NCI-H748 treated with DMSO at 0.1 percent for 48 hours (cell line): ENCODE measurements at places on chromosomes 6 and 20.

GRCh38 chr6:129346964-129347363 lies 363.0 kb downstream of the ARHGAP18 start:
- DNase-seq: no peak

GRCh38 chr6:142155895-142156757 lies 9.1 kb downstream of the VTA1 start:
- peak; percentile 29 for DNase-seq

DNA sequence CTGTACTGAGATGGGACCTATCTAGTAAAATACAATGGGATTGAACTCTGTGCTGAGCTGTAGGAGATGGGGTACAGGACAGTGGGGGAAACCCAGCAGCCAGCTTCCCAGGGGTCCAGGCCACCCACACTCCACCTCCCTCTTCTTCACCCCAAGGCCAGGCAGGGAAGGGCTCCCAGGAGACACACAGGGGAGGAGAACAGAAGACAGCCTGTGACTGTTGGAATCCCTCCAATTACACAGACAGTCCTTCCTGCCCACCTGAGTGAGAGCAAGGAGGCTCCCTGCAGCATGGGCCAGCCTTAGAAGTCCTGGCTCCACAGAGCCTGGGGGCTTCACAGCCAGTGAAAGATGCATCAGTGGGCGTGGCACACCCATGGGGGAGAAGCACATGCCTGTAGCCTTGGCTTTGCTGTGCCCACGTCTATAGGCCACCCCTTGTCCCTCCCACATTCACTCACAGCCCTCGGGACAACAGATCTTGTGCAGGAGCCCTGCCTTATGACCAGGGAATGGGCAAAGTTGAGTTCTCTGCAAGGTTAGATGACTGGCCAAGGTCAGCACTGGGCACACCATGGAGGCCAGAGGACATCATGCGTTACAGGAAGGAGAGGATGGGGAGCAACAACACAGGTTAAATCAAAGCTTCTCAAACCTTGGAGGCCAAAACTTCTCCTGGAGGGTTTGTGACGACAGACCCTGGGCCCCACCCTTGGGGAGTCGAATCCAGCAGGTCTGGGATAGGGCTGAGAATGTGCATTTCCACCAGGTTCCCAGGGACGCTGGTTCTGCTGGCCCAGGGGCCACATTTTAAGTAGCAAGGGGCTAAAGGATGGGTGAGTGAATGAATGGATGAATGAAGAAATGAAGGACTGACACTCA lies 12.3 kb upstream of the CST7 start:
- no peak for DNase-seq

- DNase-seq: no peak
Measured at GRCh38 chr6:93260881-93261280, 158.5 kb downstream of the EPHA7 start.

GRCh38 chr20:48126227-48126740 lies 341.0 kb upstream of the SULF2 start:
- no peak for DNase-seq

DNA sequence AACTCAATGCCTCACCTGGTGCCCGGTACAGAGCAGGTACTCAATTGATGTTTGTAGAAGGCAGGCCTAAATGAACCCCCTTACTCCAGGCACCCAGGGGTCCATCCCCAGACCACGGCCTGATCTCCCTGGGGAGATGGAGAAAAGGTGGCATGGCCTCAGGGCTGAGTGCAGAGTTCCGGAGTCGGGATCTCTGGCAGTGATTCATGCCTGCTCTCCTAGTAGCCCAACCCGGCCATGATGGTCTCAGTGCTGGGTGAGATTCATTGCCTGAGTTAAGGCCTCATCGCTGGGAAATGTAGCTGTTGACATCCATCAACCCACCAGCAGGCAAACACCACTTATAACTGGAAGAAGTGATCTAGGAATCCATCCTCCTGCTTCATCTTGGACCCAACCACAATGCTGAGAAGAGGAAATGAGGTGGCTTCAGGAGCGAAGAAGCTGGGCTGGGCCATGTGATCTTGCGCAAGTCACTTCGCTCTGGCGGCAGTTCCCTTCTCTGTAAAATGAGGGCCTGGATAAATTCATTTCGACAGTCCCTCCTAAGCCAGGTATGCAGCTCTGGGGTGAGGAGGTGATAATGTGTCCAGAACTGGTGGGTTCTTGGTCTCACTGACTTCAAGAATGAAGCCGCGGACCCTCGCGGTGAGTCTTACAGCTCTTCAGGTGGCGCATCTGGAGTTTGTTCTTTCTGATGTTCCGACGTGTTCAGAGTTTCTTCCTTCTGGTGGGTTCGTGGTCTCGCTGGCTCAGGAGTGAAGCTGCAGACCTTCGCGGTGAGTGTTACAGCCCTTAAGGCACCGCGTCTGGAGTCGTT lies 24.7 kb downstream of the ETV7 start:
- DNase-seq: no peak

DNA sequence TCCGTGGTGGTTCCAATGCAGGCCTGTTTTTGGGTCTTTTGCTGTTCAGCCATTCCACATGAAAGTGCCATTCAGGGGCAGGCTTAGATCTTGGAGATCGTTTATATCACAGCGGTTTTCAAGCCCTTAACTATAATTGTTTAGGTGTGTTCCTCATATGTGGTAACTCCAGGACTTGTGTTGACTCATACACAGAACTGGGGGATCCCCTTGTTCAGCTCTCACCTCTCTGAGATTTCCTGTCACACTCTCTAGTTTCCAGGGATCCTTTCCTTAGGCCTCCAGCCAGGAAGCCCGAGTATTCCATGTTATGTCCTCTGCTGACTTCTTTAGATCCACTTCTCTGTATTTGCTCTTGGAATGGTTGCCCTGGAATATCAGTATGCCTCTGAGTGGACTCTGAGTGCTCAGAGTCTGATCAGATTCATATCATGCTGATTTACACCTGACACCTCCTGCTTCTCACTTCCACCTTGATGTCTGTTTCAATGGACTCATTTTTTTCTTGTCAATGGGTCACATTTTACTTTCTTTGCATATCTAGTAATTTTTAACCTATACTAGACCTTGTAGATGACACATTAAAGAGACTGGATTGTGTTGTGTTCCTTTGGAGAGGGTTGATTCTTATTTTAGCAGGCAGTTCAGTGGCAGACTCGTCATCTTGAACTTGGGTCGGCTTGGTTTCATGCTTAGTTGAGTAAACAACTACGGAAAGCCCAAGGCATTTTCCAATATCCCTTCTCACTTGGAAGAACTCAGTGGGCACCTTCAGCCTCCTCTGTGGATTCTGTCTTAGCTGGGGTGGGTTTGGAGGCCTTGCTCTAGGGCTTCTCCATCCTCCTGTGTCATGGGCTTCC lies 13.1 kb downstream of the NTSR1 start:
- DNase-seq: no peak

GRCh38 chr6:45942953-45943352 lies 72.7 kb downstream of the CLIC5 start:
- DNase-seq: no peak

- no peak for DNase-seq
Measured at GRCh38 chr6:104431096-104431495, 428.6 kb downstream of the HACE1 start.

- DNase-seq: peak; percentile 51
Measured at GRCh38 chr6:133837801-133838349, 51.0 kb upstream of the TCF21 start.

- DNase-seq: no peak
Measured at GRCh38 chr6:2949536-2950083, 21.8 kb downstream of the SERPINB6 start.

GRCh38 chr6:158752613-158753012 lies 66.6 kb downstream of the EZR start:
- peak; percentile 8 for DNase-seq

GRCh38 chr6:137043710-137044365 lies 927 bp downstream of the IL20RA start:
- DNase-seq: no peak

- DNase-seq: no peak
Measured at GRCh38 chr20:10076126-10077080, 41.6 kb downstream of the ANKEF1 start.

GRCh38 chr6:167116838-167117228 lies 6.1 kb upstream of the CCR6 start:
- no peak for DNase-seq

DNA sequence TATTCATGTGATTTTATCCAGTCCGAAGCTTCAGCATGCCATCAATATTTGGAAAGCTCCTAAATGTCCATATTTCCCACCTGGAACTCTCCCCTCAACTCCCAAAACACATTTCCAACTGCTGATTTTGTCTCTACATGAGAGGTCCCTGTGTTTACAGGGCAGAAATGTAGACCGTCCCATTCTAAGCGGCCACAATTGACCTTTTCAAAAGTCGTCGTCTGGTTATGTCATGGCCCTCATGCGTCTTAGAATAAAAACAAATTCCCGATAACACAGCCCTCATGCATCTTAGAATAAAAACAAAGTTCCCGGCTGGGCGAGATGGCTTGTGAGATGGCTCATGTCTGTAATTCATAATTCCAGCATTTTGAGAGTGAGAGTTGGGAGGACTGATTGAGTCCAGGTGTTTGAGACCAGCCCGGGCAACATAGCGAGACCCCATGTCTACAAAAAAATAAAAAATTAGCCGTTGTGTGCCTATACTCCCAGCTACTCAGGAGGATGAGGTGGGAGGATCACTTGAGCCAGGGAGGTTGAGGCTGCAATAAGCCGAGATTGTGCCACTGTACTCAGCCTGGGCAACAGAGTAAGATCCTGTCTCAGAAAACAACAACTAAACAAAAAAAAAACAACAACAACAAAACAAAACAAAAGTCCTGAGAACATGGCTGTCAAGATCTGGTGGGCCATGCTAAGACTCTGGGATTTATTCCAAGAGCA lies 6.4 kb upstream of the ZNF217 start:
- no peak for DNase-seq

- DNase-seq: no peak
Measured at GRCh38 chr6:137678451-137678850, 184.3 kb upstream of the OLIG3 start.

DNA sequence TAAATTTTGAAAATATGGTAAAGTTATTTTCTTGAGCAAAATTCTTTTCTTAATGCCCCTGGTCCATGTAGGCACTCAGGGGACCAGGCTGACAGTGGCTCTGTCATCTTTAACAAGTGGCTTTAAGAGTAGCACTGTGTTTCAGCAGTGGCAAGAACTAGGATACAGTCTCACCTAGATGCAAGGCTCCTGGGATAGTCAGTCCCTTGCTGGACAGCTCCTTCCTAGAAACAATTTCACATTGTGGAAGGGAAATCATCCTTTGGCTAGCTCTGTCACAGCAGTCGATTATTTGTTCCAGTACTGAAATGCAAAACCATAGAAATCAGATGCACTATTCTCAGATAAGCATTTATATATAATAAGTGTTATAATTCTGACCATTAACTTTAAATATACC lies 175.4 kb upstream of the KCNQ5 start:
- no peak for DNase-seq

DNA sequence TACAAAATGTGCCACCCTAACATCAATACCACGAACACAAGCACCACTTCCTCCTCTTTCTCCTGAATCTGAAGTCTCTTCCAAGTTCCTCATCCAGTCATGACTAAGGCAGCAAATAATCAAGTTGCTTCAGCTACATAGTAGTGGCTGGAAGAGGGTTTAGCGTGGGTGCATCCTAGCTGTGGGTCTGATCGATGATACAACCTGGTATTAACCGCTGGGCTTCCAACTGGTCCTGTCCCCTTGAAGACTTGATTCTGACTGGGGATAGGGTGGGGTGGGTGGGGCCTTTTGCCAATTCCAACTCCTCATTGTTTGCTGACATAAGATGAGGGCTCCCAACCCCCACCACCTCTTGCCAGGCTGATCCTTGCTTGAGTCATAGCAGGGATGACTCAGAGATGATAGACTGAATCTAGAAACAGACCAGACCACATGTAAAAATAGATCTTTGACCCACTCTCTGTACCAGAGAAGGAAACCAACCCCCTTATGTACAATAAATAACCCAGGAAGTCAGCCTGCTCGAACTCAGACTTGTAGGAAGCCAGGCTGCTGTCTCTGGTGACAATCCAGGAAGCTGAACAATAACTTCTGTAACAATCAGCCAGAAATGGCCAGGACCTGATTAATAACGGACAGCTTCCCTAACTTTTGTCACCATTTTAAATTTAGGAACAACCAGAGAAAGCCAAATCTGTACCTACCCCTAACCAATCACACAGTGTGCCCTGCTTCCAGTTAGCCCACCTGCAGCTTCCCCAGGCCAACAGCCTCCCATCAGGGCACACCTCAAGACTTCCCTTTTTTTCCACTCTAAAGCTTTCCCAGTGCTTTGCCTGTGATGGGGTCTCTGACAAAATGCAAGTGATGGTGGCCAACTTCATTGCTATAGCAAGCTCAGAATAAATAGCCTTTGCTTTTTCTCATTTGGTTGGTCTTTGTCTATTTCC lies 68.9 kb upstream of the FAM184A start:
- no peak for DNase-seq

DNA sequence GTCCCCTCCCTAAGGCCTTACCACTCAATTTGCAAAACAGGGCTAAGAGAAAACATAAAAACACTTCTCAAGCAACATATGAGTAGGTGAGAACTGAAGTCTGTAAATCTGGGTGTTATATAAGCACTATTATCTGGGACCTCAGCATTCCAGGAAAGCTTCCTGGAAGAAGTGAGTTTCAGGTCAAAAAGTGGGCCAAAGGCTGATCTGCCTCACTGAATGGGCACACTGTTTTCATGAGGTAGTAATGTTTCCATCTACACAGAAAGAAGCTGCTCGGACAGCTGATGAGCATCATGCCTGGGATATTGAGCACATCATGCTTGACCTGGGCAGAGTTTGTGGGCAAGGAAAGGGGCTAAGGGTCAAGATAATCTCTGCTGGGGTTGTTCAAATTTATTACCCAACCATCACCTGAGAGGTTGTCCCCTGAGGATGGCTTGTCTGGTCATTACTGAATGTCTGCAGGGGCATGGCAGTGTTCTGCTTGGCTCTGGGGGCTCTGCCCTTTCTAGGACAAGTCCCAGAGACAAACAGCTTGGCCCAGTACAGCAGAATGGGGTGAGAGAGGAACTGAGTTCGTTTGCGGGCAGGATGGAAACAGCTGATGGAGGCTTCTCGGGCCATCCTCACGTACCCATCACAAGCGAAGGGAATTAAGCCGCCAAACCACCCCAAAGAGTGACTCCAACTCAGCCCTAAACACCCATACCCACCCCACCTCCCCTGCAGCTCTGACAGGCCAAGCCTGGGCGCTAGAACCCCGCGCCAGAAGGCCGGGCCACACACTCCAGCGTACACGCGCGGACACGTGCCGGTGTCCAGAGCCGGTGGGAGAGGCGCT lies 1.2 kb upstream of the SYNJ2 start:
- DNase-seq: no peak

- peak; percentile 58 for DNase-seq
Measured at GRCh38 chr6:170152989-170153388, 137.9 kb downstream of the DLL1 start.

DNA sequence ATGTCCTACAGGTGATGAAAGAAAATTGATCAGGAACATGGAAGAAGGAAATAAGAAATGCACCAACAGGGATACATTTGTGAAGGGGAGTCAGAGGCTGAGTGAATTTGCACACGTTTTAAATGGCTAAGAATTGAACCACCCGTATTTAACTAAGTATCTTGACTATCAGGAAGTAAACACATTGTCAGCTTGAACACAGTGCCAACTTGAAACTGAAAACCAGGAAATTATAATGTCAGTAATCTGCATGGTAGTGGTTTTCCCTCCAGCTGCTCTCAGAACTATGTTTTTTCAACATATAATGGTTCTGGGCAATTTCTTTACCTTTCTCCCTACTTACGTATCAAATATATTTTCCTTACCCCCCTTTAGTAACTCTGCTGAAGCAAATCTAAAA lies 366.5 kb upstream of the POU3F2 start:
- no peak for DNase-seq

GRCh38 chr6:17890309-17890708 lies 97.1 kb downstream of the KIF13A start:
- no peak for DNase-seq
